SHP77 (cell line): ENCODE measurements at places on chromosomes 6 and 20.
A peak's percentile ranks its signal among the peaks of the same experiment; 100 is the strongest.

DNA sequence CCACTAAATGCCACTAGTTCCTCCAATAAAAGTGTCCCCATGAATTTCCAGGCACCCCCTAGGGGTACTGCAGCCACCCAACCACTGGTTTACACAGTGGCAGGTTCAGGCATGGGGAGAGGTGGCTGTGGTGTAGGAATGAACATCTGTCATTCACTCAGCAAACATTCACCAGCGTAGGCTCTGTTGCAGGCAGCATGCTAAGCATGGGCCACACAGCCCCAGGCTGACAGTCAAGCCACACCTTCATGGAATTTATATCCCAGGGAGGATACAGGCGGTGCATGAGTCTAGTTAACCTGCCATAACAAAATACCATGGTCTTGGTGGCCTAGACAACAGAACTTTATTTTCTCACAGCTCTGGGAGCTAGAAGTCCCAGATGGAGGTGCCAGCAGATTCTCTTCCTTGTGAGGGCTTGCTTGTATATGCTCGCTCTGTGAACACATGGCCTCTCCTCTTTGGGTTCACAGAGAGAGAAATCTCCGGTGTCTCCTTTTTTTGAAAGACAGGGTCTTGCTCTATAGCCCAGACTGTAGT, 135.7 kb downstream of the EYA2 start:
- DNase-seq, result no peak

- no peak for DNase-seq
Observed at GRCh38 chr6:4259391-4259790, 124.0 kb upstream of the ECI2 start.

DNA sequence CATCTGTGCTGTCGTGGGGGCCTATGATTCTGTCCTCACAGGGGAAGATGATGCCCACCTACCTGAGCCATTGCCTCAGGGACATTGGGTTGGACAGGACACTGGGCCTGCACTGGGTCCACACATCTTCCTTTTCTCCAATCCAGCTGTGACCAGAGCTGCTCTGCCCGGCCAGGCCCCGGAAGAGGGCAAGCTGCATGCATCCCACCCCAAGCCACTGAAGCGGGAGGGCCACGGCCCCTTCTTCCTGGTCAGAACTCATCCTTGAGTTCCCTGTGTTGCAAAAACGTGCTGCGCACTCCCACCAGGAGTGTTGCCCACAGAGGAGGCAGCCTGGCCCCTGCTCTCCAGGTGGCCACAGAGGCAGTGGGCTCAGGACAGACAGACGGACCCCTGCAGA, 38.2 kb downstream of the SPDEF start:
- no peak for DNase-seq

- no peak for DNase-seq
Observed at GRCh38 chr20:347317-347639, 367 bp downstream of the NRSN2 start.

DNA sequence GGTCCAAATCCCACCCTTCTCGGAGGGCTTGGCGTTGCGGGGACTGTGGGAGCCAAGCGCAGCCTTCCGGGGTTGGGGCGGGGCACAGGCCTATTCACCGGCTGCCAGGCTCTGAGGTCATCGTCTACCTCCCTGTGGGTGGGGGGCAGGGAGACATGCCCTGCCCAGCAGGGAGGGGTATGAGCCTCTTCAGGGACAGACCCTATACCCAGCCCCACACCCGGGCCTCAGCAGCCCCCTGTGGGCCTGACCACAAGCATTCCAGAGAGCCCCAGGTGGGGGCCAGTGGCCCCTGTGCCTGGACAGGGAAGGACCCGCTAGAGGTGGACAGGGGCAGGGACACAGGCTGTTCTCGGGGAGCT, 11.6 kb downstream of the LAMA5 start:
- DNase-seq, result peak; percentile 72

GRCh38 chr6:29547573-29547972, 12.0 kb downstream of the UBD start:
- DNase-seq, result no peak

GRCh38 chr6:56724455-56724854, 81.8 kb upstream of the DST start:
- no peak for DNase-seq

DNA sequence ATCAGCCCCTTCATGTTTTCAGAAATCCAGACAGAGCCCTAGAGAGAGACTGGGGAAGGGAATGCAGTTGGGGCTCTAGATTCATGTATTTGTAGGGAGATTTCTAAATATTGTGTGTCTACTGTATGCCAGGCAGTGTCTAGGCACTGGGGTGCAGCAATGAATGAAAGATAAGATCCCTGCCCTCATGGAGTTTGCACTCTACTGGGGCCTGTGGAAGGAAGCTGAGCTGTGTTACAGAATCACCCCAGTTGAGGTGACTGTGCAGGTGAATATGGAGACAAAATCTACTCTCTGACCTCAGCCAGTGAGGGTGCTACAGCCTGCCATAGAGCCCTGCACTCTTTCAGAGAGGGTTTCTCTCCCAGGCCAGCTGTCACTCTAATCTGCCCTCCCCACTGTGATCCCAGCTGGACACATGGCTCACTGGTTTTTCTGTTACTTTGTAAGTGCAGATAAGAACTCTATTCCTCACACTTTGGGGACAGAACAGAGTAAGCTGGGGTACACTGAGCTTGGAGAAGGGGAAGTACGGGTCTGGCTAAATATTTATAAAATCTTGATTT, 69.2 kb upstream of the E2F3 start:
- no peak for DNase-seq
